BE2C (cell line): ENCODE measurements at places on chromosomes 5 and 9.
A peak's percentile ranks its signal among the peaks of the same experiment; 100 is the strongest.

DNA sequence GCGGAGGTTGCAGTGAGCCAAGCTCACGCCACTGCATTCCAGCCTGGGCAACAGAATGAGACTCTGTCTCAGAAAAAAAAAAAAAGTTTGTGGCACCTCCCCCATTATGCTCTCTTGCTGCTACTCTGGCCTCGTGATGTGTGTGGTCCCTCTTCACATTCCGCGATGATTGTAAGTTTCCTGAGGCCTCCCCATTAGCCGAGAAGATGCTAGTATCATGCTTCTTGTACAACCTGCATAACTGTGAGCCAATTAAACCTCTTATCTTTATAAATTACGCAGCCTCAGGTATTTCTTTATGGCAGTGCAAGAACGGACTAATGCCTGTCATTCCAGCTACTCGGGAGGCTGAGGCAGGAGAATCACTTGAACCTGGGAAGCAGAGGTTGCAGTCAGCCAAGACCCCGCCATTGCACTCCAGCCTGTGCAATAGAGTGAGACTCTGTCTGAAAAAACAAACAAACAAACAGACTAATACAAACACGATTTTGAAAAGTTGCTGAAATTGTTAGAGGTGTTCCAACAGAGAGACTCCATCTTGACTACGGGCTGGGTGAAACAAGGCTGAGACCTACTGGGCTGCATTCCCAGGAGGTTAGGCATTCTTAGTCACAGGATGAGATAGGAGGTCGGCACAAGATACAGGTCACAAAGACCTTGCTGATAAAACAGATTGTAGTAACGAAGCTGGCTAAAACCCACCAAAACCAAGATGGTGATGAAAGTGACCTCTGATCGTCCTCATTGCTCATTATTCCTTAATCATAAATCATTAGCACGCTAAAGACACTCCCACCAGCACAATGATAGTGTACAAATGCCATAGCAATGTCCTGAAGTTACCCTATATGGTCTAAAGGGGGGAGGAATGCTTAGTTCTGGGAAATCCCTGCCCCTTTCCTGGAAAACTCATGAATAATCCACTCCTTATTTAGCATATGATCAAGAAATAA, 8.3 kb upstream of the AFF4 start:
- no peak for DNase-seq

DNA sequence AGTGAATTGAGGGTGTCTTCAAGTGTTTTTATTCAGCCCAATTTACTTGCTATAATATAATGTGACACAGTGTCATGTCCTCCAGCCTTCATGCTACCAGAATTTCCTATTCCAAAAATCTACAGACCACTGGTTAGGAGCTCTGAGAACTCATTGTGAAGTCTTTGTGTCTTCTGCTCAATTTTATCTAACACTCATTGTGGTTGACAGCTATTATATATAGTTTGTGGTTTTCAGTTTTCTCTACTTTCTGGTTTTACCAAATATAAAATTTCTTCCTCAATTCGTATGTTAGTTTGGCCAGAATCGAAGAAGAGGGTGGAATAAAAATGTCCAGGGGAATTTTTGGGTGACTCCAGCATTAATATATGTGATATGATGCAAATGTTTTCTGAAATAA, 509.3 kb upstream of the NUDT12 start:
- no peak for DNase-seq

GRCh38 chr9:16413509-16414016, 456.9 kb downstream of the BNC2 start:
- DNase-seq: no peak

DNA sequence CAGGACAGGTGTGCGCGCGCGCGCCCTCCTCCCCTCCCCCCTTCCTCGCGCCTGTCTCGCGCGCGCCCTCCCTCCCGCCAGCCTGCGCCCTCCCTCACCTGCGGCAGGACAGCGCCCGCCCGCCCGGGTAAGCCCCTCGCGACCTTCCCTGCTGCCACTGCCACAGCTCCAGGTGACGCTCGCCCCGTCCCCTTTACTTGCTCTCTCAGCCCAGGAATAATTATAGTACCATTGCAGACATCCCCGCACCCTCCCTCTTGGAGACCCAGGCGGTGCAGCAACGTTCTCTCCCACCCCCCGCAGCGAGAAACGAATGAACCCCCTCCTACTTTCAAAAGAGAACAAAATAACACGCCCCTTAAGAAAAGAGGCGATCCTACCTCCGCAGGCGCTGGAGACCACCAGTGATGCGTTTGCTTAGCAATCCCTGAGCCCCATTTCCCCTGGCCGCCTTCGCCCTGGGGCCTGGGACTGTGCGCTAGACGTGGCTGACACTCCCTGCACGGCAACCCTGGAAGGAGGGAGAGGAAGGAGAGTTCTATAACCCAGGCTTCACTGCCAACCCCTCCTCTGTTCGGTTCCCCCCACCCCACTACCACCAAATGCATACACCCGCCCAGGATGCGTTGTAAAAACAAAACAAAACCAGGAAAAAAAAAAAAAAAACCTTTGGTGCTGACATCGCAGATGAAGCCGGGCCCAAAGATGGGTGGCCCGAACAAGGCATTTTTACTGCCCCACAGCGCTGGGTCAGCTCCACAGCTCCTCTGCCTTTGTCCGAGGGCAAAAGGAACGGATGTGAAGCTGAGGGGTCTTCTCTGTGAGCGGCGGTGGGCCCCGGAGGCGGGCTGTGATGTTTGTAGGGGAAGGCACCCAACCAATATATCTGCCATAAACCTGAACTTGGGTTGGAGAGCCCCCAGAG, 5.6 kb upstream of the PURA start:
- DNase-seq: peak; percentile 28

GRCh38 chr9:134328341-134328840, 2.1 kb downstream of the RXRA start:
- no peak for DNase-seq

GRCh38 chr5:156391139-156391538, 64.2 kb downstream of the SGCD start:
- no peak for DNase-seq

- no peak for DNase-seq
Measured at GRCh38 chr5:89351975-89352374, 469.0 kb upstream of the MEF2C start.

GRCh38 chr5:14445576-14446290, 135.9 kb upstream of the OTULINL start:
- DNase-seq: peak; percentile 62

- peak; percentile 80 for DNase-seq
Measured at GRCh38 chr5:140239939-140240700, 62.8 kb downstream of the PFDN1 start.

GRCh38 chr5:120843390-120843980, 379.4 kb downstream of the PRR16 start:
- no peak for DNase-seq

DNA sequence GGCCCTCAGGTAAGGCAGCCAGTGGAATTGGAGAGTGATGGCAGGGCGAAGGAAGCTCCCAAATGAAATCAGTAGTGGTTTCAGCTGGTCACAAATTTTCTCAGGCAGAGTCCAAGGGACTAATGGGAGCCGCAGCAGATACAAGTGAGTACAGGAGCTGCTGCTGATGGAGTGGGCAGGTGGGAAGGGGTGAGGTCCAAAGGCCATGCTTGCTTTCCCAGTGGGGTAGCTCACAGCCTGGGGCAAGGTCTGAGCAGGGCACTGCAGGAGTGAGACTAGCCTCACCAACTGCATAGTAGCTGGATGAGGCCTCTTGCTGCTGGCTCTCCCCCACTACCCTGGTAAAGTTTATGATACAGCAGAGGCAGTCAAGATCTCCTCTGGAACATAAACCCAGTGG, 38.2 kb downstream of the MTAP start:
- DNase-seq: no peak

DNA sequence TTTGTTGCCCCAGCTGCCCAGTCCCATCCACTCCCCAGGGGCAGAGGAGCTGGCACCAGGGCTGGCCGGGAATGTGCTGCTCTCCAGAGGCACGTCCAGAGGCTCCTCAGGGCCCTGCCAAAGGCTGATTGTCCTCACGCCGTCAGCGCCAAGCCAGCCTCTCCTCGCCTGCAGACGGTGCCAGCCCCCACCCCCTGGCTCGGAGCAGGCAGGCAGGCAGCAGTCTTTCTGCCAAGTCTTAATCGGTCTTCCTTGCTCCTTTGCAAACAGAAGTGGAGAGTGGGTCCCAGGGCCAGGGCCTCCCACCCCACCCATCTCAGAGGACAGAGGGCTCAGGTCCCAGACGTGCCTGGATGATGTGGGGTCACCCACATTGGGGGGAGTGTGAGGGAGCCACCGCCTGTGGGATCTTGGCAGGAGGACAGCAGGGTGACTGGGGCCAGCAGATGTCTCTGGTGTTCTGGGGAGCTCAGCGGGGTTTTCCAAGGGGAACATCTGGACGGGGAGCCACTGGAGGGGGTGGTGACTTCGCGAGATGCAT, 36.3 kb downstream of the FAM163B start:
- DNase-seq: peak; percentile 58

GRCh38 chr5:129511291-129511690, 51.2 kb downstream of the ADAMTS19 start:
- DNase-seq: no peak
